Hematopoietic multipotent progenitor cell (in vitro differentiated cells): ENCODE measurements at places on chromosomes 12 and 14. TPM values are rescaled to one million over a fixed set of nuclear protein-coding genes. Genes with fewer than 3 reads are reported as not detected.
A peak's percentile ranks its signal among the peaks of the same experiment; 100 is the strongest.

- DNase-seq, result peak; percentile 68
Measured at GRCh38 chr12:132955094-132956010, 754 bp downstream of the ZNF605 start.

DNA sequence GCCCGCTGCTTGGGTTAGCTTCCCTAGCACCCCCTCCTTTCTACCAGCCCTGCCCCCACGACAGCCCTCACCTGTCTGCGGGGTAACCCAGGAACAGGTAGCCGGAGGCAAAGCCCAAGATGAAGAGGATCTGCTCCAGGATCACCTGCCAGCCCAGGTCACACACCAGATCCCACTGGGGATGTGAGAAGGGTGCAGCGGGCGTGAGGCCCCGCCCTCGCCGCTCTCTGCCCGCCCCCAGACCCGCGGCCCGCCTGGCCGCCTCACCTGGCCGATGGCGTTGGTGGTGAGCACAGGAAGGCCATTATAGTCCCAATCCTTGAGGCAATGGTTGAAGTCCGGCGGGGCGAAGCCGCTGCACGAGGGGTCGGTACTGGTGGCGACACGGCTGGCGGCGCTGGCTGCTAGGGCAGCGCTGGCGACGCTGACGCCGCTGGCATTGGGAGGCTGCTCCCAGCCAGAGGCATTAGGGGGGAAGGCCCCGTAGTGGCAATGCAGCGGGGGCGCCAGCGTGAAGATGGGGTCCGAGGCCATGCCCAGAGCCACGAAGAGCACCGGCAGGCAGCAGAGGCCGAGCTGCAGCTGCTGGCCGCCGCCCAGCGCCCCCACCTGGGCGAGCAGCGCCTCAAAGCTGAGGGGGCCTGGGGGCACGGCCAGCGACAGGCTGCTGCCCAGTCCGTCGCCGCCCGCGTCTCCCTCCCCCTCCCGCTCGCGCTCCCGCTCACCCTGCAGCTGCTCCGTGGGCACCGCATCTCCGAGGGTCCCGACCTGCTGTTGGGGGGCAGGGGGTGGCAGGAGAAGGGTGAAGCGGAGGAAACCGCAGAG is 794 bp downstream of the SLC22A17 start:
- DNase-seq, result peak; percentile 10

GRCh38 chr12:54622463-54623183 is 12.1 kb downstream of the LACRT start:
- DNase-seq, result peak; percentile 36

DNA sequence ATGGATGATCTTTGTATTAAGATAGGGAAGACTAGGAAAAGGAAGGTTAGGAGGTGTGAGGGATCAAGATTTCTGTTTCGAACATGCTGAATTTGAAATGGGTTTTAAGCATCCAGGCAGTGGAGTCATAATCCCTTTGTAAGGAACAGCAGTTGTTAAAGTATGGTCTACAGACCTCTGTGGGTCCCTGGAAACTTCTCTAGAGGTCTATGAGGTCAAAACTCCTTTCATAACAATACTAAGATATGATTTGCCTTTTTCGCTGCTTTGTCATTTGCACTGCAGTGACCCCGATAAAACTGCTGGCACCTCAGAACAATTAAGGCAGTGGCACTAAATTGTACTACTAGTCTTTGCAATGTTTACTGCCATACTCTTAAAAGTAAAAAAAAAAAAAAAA is 1.5 kb downstream of the RAD51AP1 start:
- no peak for DNase-seq

BCAT1 gene
- total RNA-seq, result 52.2 TPM

SYNE3 gene
- total RNA-seq, result 15.1 TPM

- no peak for DNase-seq
Measured at GRCh38 chr12:31650918-31651317, 8.6 kb upstream of the ETFBKMT start.

KRT85 gene
- total RNA-seq, result not detected

DNA sequence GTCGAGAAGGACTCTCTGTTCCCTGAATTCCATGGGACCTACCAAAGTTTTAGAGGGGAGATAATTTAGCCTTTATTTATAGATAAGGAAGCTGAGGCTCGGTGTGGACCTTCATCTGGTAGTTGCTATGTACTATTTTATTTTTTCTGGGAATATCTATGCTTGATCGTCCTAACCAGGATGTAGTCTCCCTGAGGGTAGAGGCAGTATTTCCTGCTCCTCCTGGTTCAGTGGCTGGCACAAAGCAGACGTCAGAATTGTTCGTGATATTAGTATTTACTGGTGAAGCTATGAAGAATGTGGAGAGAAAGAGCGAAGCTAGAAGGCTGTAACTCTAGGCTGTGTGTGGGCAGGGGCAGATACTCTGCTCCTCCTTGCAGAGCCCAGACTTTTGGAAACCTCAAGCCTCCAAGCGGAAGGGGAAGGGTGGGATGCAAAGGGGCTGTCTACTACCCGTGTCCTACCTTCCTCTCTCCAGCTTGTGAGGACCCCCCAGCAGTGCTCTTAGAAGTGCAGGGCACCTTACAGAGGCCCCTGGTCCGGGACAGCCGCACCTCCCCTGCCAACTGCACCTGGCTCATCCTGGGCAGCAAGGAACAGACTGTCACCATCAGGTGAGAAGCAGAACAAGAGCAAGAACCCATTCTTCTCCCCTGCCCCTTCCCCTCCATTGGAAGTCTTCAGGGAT is 1.4 kb downstream of the LRP10 start:
- DNase-seq, result no peak

GARIN6 gene
- not detected for total RNA-seq

DNA sequence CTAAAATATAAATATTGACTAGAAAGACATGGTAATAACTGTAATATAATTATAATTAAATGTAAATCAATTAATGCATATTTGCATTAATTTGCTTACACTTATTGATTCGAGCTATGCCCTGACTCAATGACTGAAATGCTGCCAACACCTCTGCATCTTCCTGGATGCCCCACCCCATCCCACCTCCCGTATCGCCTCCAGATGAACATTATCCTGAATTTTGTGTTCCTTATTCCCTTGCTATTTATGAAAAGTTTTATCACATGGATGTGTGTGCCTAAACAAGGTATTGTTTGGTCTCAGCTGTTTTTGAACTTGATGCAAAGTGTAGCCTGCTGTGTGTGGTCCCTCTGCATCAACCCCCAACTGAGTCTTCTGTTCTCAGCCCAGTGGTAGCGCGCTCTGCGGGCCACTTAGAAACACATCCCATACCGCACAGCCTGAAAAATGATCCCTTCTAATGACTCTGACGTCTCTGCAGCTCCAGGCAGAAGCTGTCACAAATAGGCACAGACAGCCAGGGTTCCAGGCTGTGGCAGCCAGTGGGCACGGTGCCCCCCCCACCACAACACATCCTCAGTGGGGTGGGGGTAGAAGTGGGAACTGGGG is 96.5 kb downstream of the PRMT8 start:
- no peak for DNase-seq

GRCh38 chr14:85071447-85071846 is 458.5 kb upstream of the FLRT2 start:
- no peak for DNase-seq
